ENCODE measurements at places on chromosomes 4 and X.

DNA sequence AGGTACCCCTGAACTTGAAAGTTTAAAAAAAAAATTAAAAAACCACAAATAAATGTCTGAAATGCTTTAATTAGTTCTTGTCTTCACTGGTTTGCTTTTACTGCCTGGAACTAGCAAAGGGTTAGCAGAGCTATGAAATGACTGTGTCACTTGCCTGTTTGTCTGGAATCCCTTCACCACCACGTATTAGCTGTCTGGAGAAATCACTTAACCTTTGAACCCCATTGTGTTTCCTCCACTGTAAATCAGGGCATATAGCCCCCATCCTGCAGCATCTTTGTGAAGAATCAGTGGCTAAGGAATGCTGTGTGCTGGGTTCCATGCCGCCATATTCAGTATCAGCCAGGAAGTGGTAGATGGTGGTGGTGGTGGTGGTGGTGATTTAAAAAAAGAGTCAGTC is 6.3 kb downstream of the CYTL1 start:
- DNase-seq, result no peak

- no peak for DNase-seq
Observed at GRCh38 chrX:69987691-69988090, 62.0 kb downstream of the AWAT2 start.

- DNase-seq, result no peak
Observed at GRCh38 chrX:7086384-7086783, 61.1 kb upstream of the STS start.

- DNase-seq, result peak; percentile 53
Observed at GRCh38 chr4:144295286-144295995, 154.9 kb upstream of the GYPA start.

- no peak for DNase-seq
Observed at GRCh38 chr4:64068096-64068495, 341.2 kb downstream of the TECRL start.
